ENCODE measurements at places on chromosomes 6 and 20. TPM values are rescaled to one million over a fixed set of nuclear protein-coding genes. Genes with fewer than 3 reads are reported as not detected.

Gene LY6G6C
- not detected for total RNA-seq

- no peak for DNase-seq
Measured at GRCh38 chr20:9332791-9333479, 181.5 kb upstream of the LAMP5 start.

Gene MDFI
- total RNA-seq = not detected

- DNase-seq = no peak
Measured at GRCh38 chr20:33693289-33693688, 7.1 kb upstream of the E2F1 start.

Gene TMC2
- not detected for total RNA-seq

- DNase-seq = no peak
Measured at GRCh38 chr20:59232618-59233017, 67.8 kb upstream of the EDN3 start.

GRCh38 chr20:58251979-58252591, 23.6 kb upstream of the ANKRD60 start:
- no peak for DNase-seq

Gene BMP2
- 0.10 TPM for total RNA-seq

Gene LSM14B
- 25.8 TPM for total RNA-seq

- no peak for DNase-seq
Measured at GRCh38 chr6:91781946-91782345, 1195.1 kb upstream of the MAP3K7 start.

Measured in natural killer cell treated with Interleukin-12 subunit alpha and Interleukin-12 subunit beta and Interleukin-15 and Interleukin-18, amount 100 ng/mL, for 72 hours (primary cell).